ENCODE measurements at places on chromosomes 11 and 22. TPM values are rescaled to one million over a fixed set of nuclear protein-coding genes. Genes with fewer than 3 reads are reported as not detected.

RCOR2 gene
- total RNA-seq = 8.8 TPM

LRRC56 gene
- total RNA-seq = 0.73 TPM

SMDT1 gene
- total RNA-seq = 4.1 TPM

MRGPRX3 gene
- total RNA-seq = not detected

C22orf42 gene
- not detected for total RNA-seq

MAPK12 gene
- total RNA-seq = 27.1 TPM

FAM83F gene
- not detected for total RNA-seq

SLC6A5 gene
- under 0.01 TPM for total RNA-seq

TPST2 gene
- 15.1 TPM for total RNA-seq

FAM180B gene
- not detected for total RNA-seq

MS4A3 gene
- not detected for total RNA-seq

MRGPRE gene
- not detected for total RNA-seq

LRP5 gene
- total RNA-seq = 18.2 TPM

MMP1 gene
- 78.2 TPM for total RNA-seq

BIK gene
- total RNA-seq = not detected

OLFML1 gene
- total RNA-seq = 26.8 TPM

LINC01488 gene
- not detected for total RNA-seq

DMC1 gene
- 15.3 TPM for total RNA-seq

SSTR3 gene
- not detected for total RNA-seq

MAFF gene
- 19.3 TPM for total RNA-seq

HORMAD2 gene
- not detected for total RNA-seq

INS gene
- not detected for total RNA-seq

OR8J1 gene
- total RNA-seq = not detected

ACTN3 gene
- 0.17 TPM for total RNA-seq

CASP12 gene
- total RNA-seq = not detected

RSF1 gene
- 21.8 TPM for total RNA-seq

TTC38 gene
- 28.3 TPM for total RNA-seq

FOLH1 gene
- total RNA-seq = 0.17 TPM

LIF gene
- total RNA-seq = 10.6 TPM

SCN2B gene
- total RNA-seq = 0.99 TPM

EHBP1L1 gene
- 79.7 TPM for total RNA-seq

TRIM22 gene
- total RNA-seq = 179 TPM

SUSD2 gene
- total RNA-seq = 2.6 TPM

NDUFC2 gene
- total RNA-seq = 133 TPM

OR10G7 gene
- total RNA-seq = not detected

THY1 gene
- total RNA-seq = 286 TPM

SMTNL1 gene
- total RNA-seq = not detected

OR8B8 gene
- not detected for total RNA-seq

F2 gene
- total RNA-seq = not detected

SMIM38 gene
- 1.7 TPM for total RNA-seq

FOLR2 gene
- total RNA-seq = not detected

TSGA10IP gene
- total RNA-seq = 0.33 TPM

GALNT18 gene
- total RNA-seq = 4.6 TPM

ADAMTS15 gene
- 35.8 TPM for total RNA-seq

EHF gene
- 0.33 TPM for total RNA-seq

Measured in smooth muscle cell of trachea (primary cell).